ENCODE measurements at places on chromosomes 2 and 18.

DNA sequence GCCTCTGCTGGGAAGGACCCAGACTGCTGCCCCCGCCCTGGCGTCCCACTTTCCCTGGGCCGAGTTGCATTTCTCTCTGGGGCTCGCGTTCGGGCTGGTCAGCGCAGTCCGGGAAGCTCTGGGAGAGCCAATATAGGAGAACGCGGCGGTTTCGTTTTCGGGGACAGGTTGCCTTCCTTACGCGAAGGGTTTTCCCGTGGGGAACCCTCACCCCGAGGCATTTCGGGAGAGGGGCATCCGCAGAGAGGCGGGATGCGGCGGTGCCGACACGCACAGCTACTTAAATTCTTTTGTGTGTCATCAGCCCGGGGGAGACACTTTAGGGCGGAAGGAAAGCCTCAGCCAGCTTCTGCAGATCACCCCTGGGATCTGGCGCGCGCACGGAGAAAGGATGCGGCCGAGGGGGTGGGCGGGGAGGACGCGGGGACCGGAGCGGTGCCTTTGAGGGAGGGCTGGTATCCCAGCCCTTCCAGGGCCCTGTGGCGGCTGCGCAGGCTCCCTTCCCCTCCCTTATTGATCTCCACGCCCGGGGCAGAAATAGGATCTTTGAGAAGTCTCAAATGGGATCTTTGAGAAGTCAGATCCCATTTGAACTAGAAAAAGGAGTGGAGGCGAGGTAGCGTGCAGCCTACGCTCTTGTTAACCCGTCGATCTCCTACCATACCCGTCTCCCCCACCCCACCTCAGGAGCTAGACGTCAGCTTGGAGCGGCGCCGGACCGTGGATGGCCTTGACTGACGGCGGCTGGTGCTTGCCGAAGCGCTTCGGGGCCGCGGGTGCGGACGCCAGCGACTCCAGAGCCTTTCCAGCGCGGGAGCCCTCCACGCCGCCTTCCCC lies 1.2 kb downstream of the GATA6 start:
- DNase-seq, result no peak

DNA sequence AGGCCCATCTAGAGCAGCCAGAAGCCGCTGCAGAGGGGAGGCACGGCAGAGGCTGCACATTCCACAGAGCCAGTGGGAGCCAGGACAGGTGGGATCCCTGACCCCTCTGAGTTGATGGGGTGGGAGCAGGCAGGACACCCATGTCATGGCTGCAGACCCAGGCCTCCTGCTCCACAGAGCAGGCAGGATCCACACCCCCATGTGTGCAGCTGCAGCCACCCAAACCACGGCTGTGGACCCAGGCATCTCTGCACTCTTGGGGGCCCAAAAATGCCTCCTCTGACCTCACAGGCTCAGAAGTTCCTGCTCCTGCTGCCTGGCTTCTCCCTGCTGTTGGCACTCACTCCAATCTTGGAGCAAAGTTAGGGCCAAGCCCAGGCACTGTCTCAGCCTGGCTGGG lies 112.3 kb upstream of the TMEM18 start:
- DNase-seq, result no peak

- no peak for DNase-seq
Measured at GRCh38 chr2:233273120-233273519, 21.6 kb downstream of the ATG16L1 start.

GRCh38 chr18:4400911-4401310 lies 54.2 kb downstream of the DLGAP1 start:
- no peak for DNase-seq

DNA sequence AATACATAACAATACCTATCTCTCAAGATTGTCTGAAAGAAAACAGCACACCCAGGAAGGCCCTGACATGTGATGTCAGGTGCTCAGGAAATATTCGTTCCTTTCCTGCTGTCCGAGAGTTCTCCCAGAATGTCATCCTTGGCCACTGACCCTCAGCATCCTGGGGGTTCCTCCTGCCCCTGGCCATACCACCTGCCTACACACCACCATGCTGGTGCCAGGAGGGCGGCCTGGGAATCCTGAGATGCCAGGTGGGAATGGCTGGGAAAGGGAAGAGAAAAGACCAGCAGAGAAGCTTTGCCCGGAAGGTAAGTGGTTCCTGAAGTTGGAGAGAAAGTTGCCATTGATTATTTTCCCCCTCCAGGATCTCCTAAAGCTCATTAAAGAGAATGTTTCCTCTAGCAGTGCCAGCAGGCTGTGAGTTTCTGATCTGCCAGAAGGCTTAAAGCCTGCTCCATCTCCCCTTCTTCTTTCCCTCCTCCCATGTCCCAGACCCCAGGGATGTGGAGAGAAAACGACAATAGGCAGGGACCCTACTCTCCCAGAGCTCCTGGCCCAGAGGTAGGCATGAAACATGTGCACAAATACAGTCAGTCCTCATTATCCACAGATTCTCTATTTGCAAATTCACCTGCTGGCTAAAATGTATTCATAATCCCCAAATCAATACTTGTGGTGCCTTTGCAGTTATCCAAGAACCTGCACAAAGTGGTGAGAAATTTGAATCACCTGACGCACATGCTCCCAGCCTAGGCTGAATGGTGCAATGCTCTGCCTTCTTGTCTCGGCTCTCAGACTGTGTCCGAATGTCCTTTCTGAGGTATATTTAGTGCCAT lies 147.1 kb upstream of the MYCN start:
- no peak for DNase-seq

DNA sequence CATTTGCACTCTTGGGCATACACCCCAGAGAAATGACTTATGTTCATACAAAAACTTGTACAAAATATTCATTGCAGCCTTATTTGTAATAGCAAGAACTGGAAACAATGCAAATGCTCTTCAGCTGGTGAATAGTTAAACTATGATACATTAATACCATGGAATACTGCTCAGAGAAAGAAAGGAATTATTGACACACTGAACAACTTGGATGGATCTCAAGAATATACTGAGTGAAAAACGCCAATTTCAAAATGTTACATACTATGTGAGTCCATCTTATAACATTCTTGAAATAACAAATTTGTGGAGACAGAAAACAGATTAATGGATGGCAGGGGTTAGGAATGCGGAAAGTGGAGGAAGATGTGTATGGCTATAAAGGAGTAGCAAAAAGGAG lies 17.2 kb downstream of the LNPK start:
- DNase-seq, result no peak

GRCh38 chr2:127080226-127080937 lies 26.6 kb downstream of the BIN1 start:
- DNase-seq, result peak; percentile 15

DNA sequence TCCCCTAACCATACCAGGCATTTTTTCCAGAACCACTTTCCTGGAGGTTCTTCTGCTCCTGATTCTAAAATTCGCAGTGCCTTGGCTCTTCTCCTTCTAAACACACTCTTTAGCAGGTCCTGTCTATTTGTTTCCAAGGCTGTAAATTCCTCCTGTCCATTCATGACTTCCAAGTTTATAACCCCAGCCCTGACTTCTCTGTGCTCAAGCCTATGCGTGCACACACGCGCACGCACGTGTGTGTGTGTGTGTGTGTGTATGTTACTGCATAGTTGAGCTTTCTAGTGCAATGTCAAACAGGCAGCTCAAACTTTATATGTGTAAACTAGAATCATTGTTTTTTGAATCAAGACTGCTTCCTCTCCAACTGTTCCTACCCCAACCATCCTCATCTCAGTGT lies 337.7 kb downstream of the LRRTM1 start:
- DNase-seq, result no peak

DNA sequence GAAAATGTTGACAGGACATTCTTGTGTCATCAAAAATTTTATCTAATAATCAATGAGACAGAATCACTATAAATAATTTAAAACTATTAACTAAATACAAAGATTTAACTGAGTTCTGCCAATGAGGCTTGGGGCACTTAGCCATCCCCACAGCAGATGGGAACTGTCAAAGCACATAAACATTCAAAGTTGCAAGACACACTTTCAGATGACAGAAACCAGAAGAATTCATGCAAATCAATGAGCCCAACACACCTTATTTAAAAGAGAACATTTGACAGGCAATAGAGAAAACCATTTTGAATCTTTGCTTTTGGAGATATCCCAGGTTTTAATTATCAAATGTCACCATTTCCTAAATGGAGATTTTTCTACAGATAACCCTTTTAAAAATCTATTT lies 566.2 kb downstream of the IRS1 start:
- DNase-seq, result no peak

GRCh38 chr2:26885651-26886329 lies 37.9 kb downstream of the DPYSL5 start:
- no peak for DNase-seq

- no peak for DNase-seq
Measured at GRCh38 chr18:9779630-9780029, 71.5 kb downstream of the RAB31 start.

DNA sequence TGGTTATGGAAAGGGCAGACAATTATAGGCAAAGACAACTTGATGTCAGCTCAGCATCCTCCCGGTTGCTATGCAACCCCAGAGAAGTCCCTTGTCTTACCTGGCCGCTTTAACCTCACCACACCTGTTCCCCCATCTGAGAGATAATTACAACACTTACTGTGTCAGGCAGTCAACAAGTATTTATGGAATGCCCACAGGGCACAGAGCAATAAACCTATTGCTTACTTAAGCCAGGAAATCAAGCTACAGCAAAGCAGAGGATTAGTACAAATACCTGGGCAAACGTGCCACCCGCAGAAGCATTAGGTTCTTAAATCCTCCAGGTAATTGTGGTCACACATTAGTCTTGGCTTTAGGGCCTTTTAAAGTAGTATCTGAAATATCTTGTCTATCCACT lies 320.4 kb upstream of the REV1 start:
- no peak for DNase-seq

GRCh38 chr2:213265679-213266078 lies 18.6 kb upstream of the SPAG16 start:
- DNase-seq, result no peak

GRCh38 chr2:19887510-19887909 lies 14.3 kb downstream of the TTC32 start:
- no peak for DNase-seq

- no peak for DNase-seq
Measured at GRCh38 chr2:1814616-1815015, 70.3 kb upstream of the PXDN start.

- no peak for DNase-seq
Measured at GRCh38 chr2:62335612-62336011, 139.7 kb downstream of the B3GNT2 start.

- no peak for DNase-seq
Measured at GRCh38 chr2:142937347-142937746, 59.9 kb downstream of the KYNU start.

- no peak for DNase-seq
Measured at GRCh38 chr2:39069136-39069515, 51.7 kb downstream of the SOS1 start.

DNA sequence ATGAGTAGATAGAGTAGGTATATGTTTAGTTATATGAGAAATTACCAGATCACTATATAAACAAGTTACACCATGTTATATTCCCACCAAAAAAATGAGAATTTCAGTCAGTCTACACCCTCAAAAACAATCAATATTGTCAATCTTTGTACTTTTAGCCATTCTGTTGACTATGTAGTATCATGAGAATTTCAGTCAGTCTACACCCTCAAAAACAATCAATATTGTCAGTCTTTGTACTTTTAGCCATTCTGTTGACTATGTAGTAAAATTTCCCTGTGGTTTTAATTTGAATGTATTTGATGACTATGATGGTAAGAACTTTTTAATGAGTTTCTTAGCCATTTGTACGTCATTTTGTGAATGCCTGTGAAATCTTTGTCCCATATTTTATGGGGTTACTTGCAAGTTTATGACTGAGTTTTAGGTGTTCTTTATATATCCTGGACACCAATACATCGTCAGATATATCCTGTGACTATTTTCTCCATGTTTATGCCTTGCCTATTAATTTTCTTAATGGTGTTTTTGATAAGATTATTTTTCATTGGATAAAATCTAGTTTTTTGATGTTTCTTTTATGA lies 528.4 kb upstream of the SPHKAP start:
- DNase-seq, result no peak

DNA sequence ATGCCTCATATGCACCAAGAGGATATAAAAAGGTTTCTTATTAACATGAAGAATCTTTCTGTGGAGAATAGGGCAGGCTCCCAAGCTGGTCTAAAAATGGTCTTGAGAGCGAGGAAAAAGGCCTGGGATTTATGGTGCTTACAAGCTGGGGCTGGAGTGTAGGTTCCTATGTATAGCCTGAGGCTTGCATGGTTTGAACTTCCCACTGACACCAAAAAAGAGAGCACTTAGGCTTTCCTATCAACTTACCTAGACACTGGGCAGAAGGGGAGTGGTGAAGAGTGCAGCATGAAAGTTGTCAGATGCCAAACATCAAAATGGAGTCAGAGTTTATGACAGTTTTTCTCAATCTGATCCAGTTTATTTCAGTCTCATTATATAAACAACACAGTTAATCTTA lies 784.6 kb downstream of the LRRTM4 start:
- no peak for DNase-seq

GRCh38 chr2:220781622-220782241 lies 790.4 kb downstream of the EPHA4 start:
- no peak for DNase-seq

GRCh38 chr2:100938031-100939026 lies 63.8 kb upstream of the RPL31 start:
- DNase-seq, result no peak

DNA sequence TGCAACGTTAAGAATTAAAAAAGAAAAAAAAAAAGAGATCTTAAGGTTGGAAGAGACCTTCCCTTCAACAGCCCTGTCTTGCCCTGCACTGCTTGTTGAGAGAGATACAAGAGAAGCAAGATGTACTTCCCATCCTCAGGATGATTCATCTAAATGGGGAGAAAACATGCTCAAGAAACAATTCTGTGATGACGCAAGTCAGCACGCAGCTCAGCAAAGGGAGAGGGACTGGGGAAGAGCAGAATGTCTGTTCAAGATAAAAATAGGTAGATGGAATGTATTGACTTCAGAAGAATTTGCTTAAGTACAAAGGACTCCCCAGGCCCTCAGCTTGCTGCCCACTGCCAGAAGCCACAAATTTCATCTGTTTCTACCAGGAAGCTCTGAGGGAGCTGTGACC lies 198.2 kb upstream of the SPRED2 start:
- no peak for DNase-seq

GRCh38 chr2:242004223-242004901 lies 134.8 kb downstream of the RTP5 start:
- DNase-seq, result no peak

DNA sequence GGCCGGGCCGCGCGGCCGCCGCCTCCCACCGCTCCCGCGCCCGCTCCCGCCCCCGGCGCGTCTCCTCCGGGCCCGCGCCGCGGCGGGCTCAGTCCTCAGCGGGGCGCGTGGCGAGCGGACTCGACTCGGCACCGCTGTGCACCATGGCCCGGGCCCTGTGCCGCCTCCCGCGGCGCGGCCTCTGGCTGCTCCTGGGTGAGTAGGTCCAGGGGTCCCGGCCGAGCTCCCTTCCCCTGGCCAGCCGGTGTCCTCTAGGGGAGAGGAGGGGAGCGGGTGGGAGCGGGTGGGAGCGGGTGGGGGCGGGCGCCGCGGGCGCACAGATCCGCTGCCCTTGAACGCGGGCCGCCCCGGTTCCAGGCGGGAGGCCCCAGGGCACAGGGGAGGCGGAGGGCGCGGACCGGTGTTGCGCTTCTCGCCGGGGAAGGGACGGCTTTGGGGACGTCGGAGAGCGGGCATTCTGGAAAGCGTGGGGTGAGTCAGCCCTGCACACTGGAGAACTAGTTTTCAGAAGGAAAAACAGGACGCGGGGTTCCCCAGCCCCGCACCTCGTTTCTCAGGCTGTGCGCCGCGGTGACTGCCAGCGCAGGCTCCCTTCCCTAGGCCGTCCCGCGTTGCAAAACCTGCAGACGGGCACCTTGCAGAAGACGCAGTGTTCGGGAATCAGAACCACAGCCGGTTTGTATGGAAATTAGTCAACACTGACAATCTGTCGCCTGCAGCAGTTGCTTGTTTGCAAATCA lies at the start of gene RAMP1:
Gene RAMP1 (plus strand): TSS at position 91 of the 740 bp plus-strand sequence. CDS start 53 bp downstream, at position 144.
- DNase-seq, result no peak

Data from stimulated activated CD4-positive, alpha-beta T cell treated with anti-CD3 and anti-CD28 coated beads, Interleukin-15, amount 100 ng/mL, for 1 hour (primary cell).